ENCODE measurements at places on chromosomes 5 and 9. TPM values are rescaled to one million over a fixed set of nuclear protein-coding genes. Genes with fewer than 3 reads are reported as not detected.

The RANBP6 gene
- 14.0 TPM for total RNA-seq

DNA sequence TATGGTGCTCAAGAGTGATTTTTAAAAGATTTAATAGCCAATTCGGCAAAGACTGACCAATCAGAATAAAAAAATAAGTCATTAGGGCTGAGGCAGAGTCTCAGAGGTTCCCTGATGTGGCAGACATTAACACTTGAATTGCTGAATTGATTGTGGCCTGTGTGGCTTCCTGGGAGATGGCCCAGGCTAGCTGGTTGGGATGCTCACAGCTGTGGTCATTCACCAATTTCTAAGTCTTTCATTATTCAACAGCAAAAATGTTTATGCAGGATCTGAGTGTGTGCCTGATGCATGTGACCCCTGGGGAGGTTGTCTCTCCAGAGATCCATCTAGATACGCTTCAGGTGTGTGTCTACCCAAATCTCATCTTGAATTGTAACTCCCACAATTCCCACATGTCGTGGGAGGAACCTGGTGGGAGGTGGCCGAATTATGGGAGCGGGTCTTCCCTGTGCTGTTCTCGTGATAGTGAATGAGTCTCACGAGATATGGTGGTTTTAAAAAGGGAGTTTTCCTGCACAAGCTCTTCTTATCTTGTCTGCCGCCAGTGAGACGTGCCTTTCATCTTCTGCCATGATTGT, 632.6 kb upstream of the SEMA6A start:
- no peak for DNase-seq

- no peak for DNase-seq
Observed at GRCh38 chr5:63127054-63127453, 548.4 kb downstream of the LRRC70 start.

The CWC27 gene
- total RNA-seq = 20.7 TPM

GRCh38 chr9:134283692-134284265, 42.5 kb upstream of the RXRA start:
- DNase-seq = no peak

The KLHL9 gene
- total RNA-seq = 24.1 TPM

- DNase-seq = no peak
Observed at GRCh38 chr5:67904366-67904765, 311.2 kb upstream of the PIK3R1 start.

All from aorta (tissue), 5 donors.